SW 1271 (cell line): ENCODE measurements at places on chromosomes 13 and 19.

GRCh38 chr19:47375694-47376588 is 26.8 kb downstream of the DHX34 start:
- no peak for DNase-seq

DNA sequence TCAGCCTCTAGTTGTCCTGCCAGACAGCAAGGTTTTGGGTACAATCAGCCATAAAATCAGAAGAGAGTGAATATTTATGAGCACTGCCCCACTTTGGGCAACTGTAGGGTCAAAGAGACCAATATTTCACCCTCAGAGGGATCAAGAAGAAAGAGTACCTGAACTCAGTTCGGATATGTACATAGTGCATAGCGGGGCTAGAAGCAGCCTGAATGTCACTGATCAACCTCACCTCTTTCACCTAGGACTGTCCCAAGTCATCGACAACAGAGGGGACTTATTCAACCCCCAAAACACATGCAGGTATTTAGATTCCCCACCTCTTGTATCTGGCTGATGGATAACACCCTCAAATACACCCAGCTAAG is 446.9 kb downstream of the COG6 start:
- no peak for DNase-seq

DNA sequence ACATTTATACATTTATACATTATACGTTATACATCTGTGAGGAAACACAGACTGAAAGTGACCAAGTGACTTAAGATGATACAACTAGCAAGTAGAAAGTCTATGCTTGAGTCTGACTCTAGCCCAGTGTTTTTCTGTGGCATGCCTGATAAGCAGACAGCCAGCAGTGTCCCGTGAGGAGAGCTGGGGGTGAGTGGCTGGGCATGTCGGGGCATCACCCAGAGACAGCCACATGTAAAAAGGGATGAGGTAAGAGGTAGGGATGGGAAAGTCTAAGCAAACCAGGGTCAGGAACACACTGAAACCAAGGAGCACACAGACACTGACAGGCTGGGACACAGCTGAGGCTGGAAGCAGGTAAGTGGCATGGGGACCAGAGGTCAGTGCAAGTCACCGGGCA is 333.2 kb downstream of the FOXO1 start:
- no peak for DNase-seq

DNA sequence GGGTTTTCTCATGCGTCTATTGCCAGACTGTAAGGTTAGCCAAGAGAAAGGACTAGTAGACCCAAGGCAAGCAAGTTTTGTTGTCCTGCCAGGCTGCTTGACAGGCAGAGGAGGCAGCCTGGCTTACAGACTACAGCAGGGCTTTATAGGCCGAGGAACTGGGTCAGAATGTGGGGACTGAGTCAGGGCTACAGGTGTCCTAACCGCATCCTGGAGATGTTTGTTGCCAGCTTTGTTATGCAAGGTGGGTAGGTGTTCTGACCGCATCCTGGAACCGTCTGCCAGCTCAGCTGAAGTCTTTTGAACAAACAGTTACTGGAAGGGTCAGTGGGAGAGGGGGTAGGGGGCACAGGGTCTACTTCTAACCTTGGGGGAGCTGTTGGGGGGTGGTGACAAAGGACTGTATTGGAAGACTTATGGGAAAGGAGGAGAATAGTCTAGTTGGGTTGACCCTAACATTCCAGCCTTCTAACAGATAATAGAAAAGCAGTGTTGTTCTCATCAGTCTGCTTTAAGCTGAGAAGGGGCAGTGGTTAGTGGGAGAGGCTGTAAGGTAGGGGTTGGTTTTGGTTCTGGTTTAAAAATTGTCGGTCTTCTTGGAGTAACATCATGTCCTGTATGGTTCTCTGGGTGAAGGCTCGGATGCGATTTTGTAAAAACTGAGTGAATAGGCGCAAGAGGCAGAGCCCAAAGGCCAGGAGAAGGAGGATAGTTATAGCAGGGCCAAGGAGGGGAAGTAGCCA is 913.8 kb upstream of the SLITRK5 start:
- no peak for DNase-seq

- no peak for DNase-seq
These were observed 254.8 kb downstream of the TEX29 start for GRCh38 chr13:111575276-111575675.

DNA sequence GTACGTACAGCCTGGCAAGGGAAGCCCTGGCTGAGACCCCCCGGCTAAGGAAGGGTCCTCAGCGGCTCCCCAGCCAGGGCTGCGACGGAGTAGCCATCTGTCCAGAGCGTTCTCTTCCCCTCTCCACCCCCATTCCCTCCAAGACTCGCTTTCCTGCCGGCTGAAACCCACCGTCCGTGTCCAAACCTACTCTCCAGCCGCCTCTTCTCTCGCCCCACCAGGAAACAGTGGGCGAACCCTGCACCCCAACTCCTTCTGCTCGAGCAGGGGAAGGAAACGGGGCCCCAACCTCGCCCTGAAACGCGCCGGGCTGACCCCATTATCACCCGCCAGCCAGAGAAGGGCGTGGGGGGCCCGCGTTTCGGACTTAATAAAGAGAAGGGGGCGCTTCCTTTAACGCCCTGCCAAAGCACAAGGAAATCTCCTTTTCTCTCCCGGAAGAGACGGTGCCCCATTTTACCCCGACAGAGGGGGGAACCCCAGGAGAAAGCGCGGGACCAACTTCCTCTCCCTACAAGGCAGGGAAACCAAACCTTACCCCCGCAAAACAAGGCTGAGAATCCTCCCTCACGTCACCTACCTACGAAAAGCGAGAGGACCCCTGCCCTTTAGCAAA is 2.5 kb downstream of the ZC3H4 start:
- DNase-seq: no peak

GRCh38 chr19:49327878-49328544 is 3.0 kb upstream of the SLC6A16 start:
- no peak for DNase-seq

DNA sequence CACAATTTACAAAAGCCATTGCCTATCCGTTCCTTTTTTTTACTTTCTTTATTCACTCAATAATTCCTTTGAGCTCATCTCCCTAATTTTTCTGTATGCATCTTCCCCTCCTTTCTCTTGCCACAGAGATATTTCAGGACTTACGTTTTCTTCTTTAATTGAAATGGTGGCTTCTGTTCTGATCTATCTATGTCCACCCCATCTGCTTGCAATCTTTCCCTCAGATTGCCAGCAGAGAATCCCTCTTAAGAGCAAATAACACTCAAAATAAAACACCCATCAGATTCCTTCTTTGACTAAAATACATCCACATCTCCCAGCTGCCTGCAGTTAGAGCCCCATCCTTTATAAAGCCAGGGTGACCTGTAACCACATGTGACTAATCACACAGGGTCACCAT is 478.6 kb downstream of the EFNB2 start:
- no peak for DNase-seq

DNA sequence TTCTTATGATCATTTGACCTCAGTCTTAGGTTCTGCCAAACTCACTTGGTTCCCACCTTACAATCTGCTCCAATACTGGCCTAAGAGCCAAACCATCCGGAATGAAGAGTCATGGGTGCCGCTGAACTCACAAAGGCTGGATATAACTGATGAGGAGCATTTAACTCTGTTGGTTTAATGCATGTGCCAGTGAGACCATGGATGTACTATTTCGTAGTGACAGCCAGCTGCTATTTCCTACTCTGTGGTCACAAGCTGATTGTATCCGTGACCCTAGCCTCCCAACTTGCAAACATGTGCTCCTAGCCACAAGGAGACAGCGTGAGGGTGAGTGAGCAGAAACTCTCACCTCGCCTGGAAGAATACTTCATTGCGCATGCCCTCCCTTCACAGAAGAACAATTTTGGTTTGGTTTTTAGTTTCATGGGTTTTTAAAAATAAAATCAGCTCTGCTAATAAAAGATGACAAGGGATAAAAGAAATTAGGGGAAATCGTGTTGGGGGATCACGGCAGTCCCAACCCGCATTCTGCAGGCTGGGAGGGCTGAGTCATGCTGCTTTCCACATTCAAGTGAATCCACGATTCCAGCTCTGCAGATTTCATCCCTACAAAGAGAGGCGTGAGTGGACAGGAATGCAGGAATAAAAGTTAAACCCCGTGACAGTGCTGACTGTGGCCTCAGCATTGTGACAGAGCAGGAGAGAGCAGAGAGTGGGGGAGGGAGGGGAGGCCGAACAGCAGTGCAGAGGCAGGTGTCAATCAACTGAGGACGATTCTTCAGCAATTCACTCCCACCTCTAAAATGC is 66.8 kb upstream of the RAP2A start:
- DNase-seq: no peak

GRCh38 chr13:32647926-32648325 is 61.7 kb downstream of the PDS5B start:
- no peak for DNase-seq

DNA sequence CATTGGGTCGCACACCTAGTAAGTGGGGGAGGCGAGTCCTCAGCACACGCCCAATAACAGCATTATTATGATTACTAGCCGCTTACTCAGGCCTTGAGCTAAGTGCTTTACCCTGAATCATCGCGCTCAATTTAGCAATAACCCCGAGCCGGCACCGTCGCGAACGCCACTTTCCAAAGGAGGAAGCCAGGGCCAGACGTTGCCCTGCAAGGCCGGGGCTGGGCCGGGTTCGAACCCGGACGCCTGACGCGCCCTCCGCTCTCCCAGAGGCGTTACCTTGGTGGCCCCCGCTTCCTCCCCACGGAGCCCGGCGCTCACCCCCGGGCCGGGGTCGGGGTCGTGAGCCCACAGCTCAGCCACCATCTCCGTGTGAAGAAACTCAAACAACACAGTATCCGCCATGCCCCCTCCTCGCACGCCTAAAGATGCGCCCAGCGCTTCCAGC is at the start of gene TRAPPC6A:
TSS of gene TRAPPC6A (minus strand) at position 421 of the 445 bp plus-strand sequence. CDS start at position 402, 19 bp downstream.
- DNase-seq: peak; percentile 43

GRCh38 chr13:101258071-101258470 is 158.2 kb downstream of the NALCN start:
- peak; percentile 97 for DNase-seq

GRCh38 chr19:58538257-58539168 is 5.4 kb upstream of the TRIM28 start:
- no peak for DNase-seq
